ENCODE measurements at places on chromosomes 7 and 10.
A peak's percentile ranks its signal among the peaks of the same experiment; 100 is the strongest.

DNA sequence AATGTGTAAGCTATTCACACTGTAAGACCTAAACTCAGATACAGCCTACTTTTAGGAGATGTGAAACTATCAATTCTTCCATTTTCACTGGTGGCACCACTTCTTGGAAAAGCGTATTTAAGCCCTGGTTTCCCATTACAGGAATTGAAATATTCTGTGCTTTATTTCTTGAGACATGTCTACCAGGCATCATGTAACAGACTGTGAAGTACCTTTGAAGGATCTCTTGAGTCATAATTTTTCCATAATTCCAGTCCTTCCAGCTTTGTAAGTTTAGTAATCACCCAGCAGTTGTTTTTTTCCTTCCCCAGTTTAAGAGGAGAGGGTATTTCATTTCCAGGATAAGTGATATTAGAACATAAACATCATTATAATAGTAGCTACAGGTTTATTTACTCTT is 186.0 kb upstream of the PRPS1L1 start:
- no peak for DNase-seq

GRCh38 chr10:121734589-121735045 is 136.4 kb upstream of the FGFR2 start:
- DNase-seq, result no peak

DNA sequence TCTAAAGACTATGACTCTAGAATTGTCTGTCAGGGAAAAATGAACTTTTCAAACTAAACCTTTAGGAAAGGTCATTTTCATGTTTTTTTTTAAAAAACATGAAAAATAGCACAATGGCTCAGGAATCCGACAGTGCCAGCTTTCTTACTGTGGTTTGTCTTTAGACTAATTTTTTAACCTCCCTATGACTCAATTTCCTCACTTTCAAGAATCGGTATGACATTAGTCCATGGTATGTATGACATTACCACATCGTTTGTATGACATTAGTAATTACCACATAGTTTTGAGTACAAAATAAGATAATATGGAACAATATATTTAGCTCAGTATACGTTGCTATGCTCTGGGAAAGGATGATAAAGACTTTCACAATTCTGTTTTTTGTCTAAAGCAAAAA is 383.2 kb downstream of the PTPRN2 start:
- DNase-seq, result no peak

DNA sequence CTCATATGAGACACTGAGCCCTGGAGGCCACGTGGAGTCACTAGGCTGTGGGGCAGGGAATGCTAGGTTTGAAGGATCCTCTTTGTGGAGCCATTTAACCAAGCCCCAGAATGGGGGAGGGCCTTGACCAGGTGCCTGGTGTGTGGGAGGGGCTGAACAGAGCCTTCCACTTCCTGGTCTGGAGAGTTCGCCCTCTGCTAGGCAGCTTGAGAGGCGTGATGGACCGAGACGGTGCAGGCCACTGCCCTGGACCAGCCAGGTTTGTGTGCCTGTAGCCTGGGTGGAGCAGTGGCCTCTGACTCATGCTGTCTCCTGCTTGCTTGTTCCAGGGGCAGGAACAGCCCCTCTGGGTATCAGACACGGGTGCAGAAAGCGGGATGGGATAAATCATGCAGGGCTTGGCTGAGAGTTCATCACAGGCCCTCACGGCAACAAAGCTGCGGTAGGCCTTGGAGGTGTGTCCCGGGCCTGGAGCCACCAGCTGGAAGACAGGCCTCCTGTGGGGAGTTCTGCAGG is 27.4 kb downstream of the ADAMTS14 start:
- DNase-seq, result no peak

DNA sequence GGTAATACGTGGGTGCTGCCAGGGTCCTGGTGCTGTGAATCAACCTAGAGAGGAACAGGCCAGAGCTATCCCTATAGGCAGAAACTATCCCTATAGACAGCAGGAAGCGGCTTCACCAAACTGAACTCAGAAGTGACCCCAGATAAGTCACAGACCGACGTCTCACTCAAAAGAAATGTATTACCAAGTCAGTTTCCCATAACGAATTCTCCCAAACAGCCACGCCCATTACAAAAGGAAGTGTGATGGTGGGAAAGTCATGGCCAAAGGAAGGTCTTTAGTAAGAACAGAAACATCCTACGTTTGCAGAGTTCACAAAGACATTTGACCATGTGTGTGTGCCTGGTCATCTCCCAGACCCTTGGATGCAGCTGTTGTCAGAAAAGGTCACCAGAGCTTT is 470.8 kb upstream of the ADARB2 start:
- no peak for DNase-seq

DNA sequence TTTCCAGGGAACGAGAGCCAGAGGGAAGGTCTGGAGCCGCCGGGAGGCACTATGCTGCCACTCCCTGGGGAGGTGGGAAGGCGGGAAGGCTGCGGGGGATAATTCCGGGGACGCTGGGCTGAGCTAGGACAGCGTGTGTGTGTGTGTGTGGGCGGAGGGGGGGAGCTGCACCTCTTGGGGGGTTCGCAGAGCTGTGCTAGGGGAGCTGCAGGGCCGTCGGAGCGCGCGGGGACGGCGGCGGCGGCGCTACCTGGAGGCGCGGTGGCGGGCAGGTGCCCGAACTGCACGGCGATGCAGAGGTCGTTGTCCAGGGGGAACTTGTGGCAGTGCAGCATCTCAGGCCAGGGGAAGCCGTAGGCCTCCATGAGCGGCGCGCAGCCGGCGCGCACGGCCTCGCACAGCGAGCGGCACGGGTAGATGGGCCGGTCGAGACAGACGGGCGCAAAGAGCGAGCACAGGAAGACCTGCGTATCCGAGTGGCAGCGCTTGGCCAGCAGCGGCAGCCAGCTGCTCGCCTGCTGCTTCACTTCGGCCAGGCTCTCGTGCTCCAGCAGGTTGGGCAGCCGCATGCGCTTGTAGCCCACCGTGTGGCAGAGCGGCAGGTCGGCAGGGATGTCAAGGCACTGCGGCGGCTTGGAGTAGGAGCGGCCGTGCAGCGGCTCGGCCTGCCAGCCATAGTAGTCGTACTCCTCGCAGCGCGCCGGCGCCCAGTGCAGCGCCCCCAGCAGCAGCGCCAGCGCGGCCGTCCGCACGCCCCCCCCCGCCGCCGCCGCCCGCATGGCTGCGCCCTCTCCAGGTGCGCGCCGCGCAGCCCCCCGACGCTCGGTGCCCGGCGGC is 526 bp downstream of the SFRP5 start:
- peak; percentile 15 for DNase-seq

DNA sequence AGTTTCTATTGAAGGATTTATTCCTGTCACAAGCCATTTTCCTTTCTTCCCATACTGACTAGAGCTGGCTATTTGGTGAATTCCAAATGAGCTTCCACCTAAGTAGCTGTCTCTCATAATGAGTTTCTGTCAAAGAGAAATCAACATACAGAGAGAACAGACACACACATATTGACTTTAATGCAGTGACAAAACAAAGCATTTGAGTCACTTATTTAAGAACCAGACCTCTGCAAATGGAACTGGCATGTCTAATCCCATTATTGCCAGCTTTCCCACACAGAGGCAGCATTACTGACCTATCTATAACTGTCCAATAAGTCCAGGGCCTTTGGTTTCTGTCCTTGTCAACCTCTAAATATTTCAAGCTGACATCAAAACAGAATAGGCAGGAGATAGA is 179.3 kb upstream of the CSTF2T start:
- DNase-seq, result no peak

- peak; percentile 17 for DNase-seq
Measured at GRCh38 chr10:30383356-30383755, 34.3 kb upstream of the MTPAP start.

GRCh38 chr7:99195867-99196266 is 12.0 kb downstream of the KPNA7 start:
- DNase-seq, result no peak

DNA sequence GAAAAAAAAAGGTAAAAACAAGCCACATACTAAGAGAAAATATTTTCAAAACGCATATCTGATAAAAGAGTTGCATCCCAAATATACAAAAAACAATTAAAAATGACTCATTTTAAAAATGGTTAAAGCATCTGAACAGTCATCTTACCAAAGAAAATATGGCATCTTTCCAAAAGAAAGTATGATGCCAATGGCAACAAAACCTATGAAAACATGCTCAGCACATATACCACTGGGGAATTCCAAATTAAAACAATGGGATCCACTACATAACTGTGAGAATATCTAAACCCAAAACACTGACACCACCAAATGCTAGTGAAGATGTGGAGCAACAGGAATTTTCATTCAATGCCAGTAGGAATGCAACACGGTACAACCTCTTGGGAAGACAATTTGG is 39.3 kb downstream of the VSTM2A start:
- DNase-seq, result no peak

DNA sequence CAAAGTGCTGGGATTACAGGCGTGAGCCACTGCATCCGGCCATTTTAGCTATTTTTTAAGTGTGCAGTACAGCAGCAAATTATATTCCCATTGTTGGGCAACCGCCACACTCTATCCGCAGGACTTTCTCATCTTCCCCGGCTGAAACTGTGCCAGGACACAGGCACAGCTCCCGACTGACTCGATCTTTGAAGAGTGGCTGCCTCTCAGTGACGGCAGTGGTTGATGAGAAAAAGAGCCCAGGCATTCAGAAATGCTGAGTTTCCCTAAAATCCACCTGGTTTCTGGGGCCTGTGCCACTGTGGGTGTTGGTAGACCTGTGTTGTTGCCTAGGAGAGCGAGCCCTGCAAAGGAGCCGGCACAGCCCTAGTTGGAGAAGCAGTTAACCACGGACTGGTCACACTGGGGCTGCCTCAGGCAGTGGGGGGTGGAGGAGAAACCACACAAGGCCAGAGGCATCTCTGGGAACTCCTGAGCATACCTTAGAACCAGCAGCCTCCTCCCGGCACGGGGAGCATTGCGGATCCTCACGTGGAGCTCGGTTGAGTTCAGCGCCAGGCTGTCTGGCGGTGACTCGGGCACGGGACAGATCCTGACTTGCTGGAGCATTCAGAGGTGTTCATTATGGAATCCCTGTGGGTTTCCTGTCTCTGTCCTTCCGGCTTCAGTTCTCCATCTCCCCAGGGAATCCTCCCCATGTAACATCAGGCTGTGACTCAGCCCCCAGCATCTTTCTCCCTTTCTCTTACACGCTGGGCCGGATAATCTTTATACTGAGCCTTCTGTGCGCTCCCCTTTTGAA is 16.2 kb downstream of the PFKFB3 start:
- DNase-seq, result peak; percentile 55

- DNase-seq, result no peak
Measured at GRCh38 chr10:31424473-31424872, 105.5 kb downstream of the ZEB1 start.

DNA sequence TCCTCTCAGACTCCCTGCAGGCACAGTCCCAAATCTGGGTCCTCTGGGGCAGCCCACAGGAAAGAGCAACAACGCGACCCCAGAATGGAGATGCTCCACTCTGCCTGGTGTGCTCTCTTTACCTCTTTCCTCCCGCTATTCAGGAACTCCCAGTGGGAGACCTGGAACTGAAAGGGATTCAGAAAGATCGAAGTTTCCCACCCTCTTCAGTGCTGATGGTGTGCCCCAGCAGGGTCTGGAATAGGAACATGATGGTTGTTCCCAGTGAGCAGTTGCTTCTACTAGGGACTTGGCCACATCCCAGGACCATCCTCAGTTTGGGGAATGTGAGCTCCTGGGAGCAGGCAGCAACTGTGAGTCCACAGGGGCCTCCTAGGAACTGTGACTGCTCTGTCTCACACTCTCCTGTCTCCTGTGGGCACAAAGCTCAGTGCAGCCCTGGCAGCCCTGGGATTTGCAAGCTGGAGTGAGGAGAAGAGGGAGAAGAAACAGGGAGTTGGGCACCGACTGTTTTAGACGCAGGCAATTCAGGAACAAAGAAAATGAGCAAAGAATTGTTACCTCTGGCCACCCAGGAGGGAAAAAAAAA is 17.9 kb downstream of the OR6V1 start:
- DNase-seq, result no peak

GRCh38 chr10:69679736-69680135 is 49.7 kb downstream of the FAM241B start:
- DNase-seq, result no peak

- DNase-seq, result no peak
Measured at GRCh38 chr10:44460416-44460815, 75.5 kb upstream of the CXCL12 start.

DNA sequence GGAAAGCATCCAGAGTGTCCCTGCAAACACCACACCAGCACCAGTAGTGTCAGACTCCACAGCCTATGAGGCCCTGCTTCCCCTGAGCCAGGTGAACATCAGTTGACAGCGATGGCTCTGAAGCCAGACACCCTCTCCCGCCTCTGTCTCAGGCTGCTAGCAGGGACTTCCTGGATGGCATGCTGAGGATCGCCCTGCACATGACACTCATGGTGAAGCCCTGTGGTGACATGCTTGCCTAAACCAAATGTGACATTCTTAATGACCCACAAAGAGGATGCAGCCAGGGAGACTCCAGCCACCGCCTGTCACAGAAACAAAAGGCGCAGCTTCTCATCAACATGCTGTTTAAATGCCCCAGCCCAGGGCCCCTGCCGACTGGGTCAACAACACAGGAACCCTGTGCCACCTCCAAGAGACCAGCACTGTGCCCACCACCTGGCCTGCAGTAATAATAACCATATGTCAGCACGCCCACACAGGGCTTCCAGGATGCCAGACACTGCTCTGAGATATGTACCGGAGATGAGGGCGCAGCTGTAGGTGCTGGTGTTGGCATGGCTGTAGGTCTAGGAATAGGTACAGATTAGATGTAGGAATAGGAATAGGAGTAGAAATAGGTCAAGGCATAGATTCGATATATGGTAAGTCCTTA is 81.3 kb downstream of the GRID1 start:
- no peak for DNase-seq

- DNase-seq, result peak; percentile 80
Measured at GRCh38 chr7:32680259-32681173, 185.2 kb downstream of the AVL9 start.

DNA sequence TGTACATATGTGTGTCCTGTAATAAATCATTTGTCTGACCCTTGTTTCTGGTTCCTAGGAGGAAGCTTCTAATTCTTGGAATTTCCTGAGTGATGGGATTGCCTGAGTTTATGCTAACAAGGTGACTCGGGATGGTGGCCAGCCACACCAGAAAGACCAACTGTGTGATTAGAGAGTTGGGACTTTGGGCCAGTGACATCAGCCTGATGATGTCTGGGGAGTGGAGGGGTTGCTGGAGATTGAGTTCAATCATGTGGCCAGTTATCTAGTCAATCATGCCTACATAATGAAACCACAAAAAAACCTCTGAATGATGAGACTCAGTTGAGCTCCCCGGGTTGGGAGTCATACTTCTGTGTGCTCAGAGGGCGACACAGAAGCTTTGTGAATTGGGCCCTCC is 23.5 kb upstream of the CARD11 start:
- no peak for DNase-seq

GRCh38 chr7:78967046-78967445 is 486.4 kb downstream of the MAGI2 start:
- peak; percentile 76 for DNase-seq

GRCh38 chr7:24501009-24501408 is 72.2 kb upstream of the PALS2 start:
- no peak for DNase-seq

- no peak for DNase-seq
Measured at GRCh38 chr10:118564652-118565051, 30.8 kb downstream of the PRLHR start.

- DNase-seq, result peak; percentile 17
Measured at GRCh38 chr7:103989200-103989784, at the start of gene RELN. TSS of gene RELN (minus strand) at chr7:103989658. CDS start at chr7:103989356, 302 bp downstream.

GRCh38 chr7:46129831-46130230 is 208.8 kb upstream of the IGFBP3 start:
- no peak for DNase-seq
